ENCODE measurements at places on chromosomes 1 and 21.

GRCh38 chr1:212608959-212609700, 569 bp downstream of the ATF3 start:
- DNase-seq: no peak

DNA sequence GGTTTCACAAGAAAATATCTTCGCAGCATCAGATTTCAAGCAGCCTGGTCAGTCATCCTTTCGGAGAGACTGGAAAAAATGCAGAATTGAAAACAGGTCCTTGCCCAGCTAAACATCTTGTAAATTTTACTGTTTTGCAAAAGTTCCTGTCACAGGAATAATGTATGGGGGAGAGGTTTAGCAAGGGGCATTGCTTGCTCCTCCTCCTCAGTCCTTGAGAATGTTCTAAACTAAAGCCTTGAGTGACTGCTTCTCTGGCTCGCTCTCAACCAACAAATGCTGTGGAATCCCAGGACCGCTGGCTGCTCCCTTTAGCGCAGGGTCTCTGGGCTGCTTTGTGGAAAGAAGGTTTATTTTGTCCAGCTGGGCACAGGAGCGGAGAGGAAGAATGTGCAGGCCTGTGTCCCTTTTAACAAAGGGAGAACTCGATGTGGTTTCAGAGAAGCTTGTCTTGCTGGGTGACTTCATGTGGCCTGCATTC, 33.6 kb upstream of the FHAD1 start:
- no peak for DNase-seq

DNA sequence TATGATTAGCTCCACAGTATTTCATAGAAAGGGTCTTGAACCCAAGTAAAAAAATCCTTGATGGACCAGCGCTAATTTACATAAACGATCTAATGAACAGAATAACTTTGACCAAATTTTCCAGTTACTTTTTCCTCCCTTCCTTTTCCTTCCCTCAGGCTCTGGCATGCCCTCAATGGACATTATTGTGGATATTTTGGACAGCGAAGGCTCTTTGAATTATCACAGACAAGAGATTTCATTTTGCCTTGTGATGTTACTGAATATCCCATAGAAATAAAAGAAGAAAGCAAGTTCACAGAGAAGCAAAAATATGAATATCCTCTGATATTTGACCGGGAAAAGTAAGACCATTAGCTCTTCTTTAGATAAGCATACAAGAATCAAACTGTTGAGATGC, 60.3 kb upstream of the EXO1 start:
- DNase-seq: no peak

DNA sequence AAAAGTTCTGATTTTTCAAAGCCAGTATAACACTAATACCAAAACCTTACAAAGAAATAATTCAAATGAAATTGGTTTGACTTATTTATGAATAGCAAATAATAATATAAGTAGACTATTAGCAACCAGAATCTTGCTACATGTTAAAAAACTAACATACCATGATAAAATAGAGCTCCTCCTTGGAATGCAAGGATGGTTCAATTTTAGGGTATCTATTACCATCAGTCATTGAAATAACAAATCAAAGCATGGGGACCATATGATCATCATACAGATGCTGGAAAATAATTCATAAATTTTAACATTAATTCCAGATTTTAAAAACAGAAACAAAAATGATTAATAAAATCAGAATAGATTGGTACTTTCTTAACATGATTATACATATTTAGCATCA, 66.3 kb downstream of the RRAGC start:
- no peak for DNase-seq

- no peak for DNase-seq
These were observed 53.8 kb downstream of the B3GALNT2 start for GRCh38 chr1:235450433-235450832.

- no peak for DNase-seq
These were observed 7.5 kb upstream of the LAMC2 start for GRCh38 chr1:183178545-183178944.

DNA sequence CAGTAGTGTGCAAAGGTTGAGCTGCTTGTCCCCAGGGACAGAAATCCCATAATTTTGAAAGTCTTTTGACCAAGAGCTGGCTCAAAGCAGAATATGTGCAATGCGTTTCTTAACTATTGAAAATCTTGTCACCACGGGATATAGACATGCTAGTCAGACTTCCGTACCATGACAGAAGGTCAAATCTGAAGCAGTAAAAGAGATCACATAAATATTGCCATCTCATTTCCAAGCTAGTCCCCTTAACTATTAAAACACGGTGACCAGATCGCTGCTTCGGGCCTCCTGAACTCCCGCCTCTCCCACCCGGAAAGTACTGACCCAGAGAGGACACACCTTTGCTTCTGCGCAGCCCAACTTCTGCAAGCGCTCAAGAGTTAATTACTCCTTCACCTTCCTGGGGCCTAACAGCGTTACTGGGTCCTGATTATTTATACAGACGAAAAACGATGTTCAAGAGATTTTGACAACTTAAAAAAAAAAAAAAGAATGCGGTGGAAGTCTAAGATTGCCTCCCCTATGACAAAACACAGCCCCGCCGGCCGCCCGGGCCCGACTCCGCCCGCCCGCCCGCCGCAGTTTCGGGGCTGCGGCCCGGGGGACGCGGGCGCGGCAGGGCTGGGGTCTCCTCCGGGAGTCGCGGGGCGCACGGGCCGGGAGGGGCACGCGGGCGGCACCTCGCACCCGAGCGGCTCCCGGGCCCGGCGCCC, 692 bp downstream of the SORT1 start:
- DNase-seq: no peak

- DNase-seq: no peak
These were observed 344.2 kb upstream of the KAZN start for GRCh38 chr1:14254251-14254650.

DNA sequence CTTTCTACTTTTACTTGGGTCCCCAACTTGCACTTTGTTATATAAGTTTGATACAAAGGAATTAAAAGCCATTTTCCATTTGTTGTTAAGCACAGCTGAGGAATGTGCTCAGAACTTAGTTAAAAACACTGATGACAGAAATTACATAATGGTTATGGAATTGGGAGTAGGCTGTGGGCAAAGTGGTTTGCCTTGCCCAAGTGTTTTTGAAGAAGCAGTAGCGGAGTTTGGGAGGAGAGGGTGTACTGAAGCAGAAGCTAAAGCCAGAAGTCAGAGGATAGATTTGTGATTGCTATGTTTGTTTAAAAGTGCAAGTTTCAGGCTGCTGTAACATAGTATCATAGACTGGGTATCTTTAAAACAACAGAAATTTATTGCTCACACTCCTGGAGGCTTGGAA, 391.8 kb downstream of the DUSP10 start:
- no peak for DNase-seq

DNA sequence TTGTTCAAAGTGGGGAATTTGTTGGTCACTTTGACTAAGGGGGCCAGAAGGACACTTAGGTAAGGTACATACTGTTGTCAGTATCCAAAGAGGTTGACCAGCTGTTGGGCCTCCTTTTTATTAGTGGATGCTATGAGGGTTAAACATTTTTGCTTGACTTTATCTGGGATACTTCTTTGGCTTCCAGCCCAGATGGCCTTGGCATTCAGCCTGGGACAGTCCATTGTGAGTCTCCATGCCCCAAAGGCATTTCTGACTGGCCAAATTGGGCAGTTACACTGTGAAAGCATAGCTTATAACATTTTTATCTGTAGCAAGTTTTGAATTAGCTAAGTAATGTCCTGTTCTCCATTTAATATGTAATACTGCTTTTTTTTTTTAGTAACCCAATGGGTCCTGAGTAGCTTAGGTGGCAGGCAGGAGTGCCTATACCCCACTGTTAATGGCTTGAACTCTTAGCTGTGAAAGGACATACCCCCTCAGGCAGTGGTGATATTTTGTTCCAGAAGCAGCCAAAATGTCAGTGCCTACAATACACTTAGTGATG, 35.4 kb upstream of the CD1D start:
- DNase-seq: no peak

- DNase-seq: no peak
These were observed 996.7 kb upstream of the ADGRL4 start for GRCh38 chr1:80003250-80003649.

GRCh38 chr21:17488620-17489019, 24.2 kb upstream of the CXADR start:
- no peak for DNase-seq
